ENCODE measurements at places on chromosomes 3 and 15.

DNA sequence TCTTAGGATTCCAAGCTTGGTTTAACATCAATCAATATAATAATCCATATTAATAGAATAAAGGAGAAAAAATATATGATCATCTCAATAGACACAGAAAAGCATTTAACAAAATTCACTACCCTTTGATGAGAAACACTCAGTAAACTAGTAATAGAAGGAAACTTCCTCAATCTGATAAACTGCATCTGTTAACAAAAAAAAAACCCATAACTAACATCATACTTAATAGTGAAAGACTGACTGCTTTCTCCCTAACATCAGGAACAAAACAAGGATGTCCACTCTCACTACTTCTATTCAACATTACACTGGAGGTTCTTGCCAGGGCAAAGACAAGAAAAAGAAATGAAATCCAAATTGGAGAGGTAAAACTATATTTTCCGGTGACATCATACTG, 30.5 kb downstream of the LRRK1 start:
- no peak for ATAC-seq

DNA sequence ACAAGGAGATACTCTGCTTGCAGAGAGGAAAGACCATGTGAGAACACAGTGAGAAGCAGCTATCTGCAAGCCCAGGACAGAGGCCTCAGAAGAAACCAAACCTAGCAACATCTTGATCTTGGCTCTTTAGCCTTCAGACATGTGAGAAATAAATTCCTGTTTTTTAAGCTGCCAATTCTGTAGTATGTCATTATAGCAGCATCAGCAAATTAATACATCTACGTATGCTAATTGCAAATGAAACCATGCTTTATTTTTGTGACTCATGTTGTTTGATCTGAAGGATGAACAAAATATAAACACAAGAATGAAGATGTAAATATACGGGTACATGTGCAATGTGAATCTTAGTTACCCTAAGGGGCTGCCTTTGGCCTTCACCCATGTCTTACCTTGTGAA, 714.4 kb upstream of the ARPP21 start:
- no peak for ATAC-seq

DNA sequence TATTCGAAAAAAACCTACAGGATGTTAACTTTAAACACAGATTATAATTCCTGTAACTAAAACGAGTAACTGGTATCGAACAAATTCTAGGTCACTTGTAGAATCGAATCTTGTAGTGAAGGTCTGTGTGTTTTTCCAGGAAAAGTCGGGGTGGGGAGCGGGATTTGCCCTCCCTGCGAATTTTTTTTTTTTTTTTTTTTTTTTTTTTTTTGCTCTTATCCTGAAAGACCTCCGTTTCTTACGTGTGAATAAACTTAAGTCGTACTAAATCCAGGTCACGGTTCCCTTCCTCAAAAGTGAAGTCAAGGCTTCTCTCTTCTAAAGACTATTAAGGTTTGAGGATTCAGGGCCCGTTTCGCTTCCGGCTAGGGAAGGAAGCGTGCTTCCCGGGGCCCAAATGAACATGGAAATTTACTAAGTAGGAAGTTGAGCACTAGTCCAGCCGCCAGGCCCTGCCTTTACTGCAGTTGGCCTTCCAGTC, 770 bp downstream of the TBC1D5 start:
- no peak for ATAC-seq

DNA sequence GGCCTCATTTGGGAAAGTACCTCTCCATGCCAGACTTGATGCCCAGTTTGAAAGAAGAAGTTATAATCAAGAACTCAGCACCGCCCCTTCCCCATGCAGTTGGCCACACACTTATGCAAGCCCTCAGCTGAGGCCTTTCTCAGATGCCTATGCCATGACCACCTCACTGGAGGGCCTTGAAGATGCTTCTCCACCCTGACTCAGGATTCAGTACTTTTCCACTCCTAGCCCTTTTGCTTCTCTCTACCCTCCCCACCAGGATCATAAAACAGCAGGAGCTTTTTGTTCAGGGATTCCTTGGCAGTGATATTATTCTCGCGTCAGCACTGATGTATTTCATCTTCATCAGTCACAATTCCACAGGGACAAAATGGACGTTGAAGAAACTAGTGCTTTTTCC, 313.5 kb downstream of the PYDC2 start:
- ATAC-seq = no peak

GRCh38 chr3:154582501-154582900, 152.5 kb upstream of the GPR149 start:
- ATAC-seq = no peak

DNA sequence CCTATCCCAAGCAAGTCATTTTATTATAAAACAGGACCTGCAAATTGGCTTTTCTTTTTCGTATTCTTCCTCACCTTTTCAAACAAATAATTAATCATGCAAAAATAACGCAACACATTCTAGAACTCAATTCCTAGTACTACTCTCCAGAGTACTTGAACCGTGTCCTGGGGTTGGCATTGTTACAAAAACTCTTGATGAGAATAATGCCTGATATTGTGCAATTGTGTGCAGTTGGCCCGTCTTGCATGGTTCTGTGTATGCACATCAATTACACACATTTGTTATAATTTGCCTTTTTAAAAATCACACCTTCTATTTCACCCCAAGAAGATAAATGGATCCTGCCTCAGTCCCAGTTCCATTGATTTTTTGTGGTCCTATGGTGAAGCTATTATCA, 205.4 kb downstream of the EPHB1 start:
- ATAC-seq = no peak

DNA sequence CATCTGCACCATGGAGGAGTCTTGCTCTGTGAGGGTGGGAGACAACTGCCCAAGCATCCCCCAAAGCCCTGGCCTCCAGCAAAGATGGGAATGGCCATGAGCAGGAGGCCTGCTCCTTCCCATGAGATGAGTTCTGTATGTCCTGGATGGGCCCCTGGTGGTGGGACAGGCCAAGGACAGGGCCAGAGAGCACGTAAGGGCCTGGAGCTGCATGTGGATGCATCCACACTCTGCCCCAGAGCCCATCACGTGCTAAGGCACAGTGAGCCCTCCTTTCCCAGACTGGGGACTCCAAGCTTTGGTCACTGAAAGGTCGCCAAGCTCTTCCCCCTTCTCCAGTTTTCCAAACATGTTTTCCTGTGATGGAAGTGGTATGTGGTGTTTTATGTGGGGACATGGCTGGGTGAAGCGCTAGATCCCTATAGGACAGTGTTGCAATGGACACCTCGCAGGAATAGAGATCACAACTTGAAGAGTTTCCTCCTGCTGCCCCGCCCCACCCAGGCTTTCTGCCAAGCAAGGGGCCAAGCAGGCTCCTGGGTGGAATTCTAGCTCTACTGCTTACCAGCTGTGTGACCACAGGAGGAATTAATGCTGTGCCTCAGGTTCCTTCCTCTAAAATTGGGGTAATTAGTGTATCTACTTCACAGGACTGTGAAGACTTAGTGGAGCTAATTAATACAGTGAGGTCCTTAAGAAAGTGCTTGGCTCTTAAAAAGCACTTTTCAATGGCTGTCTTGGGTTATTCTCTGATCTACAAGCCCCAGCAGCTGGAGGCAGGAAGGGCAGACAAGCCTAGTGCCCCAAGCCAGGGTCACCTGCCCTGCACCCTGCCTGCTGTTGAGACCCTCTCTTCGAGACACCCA, 106.4 kb upstream of the RPL32 start:
- ATAC-seq = peak; percentile 62

DNA sequence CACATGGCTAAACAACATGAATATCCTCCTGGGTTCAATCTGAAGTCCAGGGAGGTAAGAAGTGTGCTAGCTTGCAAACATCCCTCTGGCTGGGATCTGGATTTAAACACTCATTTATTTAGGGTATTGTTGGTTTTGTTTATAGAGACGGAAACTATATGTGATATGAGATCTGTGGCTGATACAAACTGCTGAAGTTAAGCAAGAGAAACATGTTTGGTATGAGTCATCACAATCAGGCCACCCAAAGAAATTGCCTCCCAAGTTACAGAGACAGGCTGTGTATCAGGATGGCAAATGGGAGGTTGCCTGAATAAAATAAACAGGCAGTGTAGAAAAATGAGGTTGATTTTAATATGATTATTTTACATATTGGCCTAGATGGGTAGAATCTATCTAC, 562.1 kb downstream of the IGSF11 start:
- ATAC-seq = peak; percentile 55

- ATAC-seq = no peak
Measured at GRCh38 chr3:123953735-123954134, 7.3 kb downstream of the CCDC14 start.

DNA sequence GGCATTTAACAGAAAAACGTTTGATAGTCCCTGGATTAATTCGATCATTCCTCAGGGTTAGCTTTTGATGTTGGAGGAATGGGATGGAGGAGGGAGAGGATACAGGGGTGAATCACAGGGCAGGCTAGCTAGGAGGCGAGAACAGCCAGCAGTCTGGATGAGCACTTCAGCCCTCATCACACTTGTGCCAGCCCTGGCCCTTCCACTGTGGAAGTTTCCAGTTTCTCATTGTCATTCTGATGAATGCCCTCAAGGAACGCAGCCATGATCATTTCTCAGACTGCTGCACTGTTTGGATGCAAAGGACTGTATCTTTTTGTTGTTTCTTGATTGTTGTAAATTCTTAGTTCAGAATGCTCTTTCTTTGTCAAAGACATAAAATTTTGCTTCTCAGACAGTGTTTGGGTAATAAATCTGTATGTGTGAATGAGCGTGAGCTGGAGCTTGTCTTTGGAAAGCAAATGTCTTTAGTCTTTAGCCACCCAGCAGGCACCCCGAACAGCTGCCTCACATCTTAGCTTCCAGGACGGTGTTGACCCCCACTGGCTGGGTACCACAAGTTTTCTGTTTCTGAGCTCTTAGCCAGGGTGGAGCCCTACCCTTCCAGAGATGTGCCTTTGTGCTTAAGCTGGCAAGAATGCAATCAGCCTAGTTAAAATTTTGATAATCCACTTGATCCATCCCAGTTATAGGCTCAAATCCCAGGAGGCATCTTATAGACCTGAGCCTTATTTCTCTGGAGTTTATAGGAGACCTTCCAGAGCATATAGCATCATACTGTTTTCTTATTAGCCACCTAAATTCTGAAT, 121.1 kb downstream of the PDCD6IP start:
- no peak for ATAC-seq

GRCh38 chr15:30962079-30962478, 29.3 kb downstream of the MTMR10 start:
- no peak for ATAC-seq

DNA sequence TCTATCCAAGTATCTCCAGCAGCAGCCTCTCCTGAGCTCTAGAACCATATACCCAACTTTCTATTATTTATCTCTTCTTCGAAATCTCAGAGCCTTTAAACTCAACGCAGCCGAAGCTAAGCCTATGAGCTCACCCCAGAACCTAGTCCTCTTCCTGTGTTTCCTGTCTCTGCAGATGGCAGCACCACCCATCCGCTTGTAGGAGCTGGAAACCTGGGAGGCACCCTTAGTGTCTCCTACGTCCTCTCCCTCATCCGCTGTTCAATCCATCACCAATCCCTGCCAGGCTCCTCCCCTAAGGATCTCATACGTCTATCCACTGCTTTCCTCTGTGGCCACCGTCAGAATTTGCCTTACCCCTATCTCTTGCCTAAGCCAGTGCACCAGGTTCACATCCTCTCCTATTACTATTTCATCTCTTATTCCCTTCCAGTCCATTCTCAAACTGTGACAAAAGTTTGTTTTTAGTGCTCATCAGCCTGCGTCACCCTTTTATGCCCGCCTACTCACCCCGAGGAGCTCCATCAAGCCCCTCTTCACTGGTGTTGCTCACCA, 9.6 kb downstream of the VGLL4 start:
- no peak for ATAC-seq

GRCh38 chr3:146540236-146540635, 4.2 kb downstream of the PLSCR1 start:
- no peak for ATAC-seq

GRCh38 chr3:65091565-65091964, 403.8 kb upstream of the ADAMTS9 start:
- ATAC-seq = no peak

GRCh38 chr3:158712443-158712842, 19.8 kb downstream of the RARRES1 start:
- ATAC-seq = no peak

GRCh38 chr15:71337197-71337845, 222.1 kb downstream of the THSD4 start:
- no peak for ATAC-seq

DNA sequence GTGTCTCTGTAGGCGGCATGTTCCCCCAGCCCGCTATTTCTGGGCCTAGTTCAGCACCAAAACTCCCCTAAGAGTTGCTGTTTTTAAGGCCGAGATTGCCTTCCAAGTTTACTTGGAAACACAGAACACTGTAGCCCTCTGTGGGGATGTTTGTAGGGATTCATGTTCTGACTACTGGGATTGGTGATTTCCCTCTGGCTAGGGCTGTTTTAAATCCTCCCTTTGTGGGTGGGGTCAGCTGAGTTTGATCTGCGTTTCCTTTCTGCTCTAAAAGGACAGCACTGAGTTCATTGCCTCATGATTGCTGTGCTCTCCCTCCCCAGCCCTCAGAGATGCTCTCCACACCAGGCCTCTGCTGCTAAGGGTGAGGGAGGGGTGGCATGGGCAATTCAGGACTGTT, 640.6 kb upstream of the DPPA4 start:
- ATAC-seq = no peak

- ATAC-seq = peak; percentile 51
Measured at GRCh38 chr3:180277041-180277440, 240.3 kb upstream of the PEX5L start.

- ATAC-seq = no peak
Measured at GRCh38 chr3:79672731-79673130, 95.1 kb downstream of the ROBO1 start.

GRCh38 chr15:91338766-91339165, 238.7 kb downstream of the SV2B start:
- peak; percentile 58 for ATAC-seq

DNA sequence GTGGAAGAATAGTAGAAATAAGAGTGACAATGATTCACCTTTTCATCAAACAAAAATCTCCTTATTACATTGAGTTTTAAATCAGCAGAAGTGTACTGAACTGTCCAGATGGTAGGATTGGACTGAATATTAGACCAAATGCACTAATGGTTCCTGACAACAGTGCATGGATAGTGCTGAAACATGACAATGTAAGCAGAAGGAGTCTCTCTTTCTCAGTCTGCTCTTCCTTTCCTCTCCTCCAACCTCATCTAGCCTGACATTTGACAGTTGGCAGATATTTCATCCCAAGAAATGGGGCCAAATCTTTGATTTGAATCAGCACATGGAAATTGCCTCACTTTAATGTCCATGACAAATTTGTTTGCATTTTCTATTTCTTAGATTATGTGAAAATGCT, 225.1 kb upstream of the PLSCR5 start:
- no peak for ATAC-seq

DNA sequence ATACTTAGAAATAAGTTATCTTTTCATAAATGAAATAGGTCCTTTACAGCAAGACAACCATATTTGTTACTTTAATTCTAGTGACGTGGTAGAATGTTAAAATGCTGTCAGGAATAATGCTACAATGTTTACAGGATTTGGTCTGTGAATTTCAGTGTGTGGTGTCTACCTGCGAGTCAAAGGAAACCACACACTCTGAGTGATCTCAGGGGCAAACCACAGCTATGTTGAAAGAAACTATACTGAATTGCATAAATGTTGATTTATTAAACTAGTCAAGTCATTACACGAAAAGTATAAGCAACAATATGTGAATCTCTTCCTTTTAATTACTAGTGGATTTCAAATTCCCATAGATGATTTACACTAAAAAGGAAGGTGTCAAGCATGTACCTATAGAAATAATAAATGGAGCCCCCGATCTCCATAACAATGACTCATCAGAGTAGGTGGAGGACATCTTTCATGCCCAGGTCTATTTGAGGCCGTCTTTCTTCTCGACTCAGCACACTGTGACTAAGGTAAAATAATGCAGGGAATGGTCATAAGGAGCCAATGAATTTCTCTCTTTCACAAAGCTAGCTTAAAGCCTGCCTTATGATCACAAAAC, 463.0 kb downstream of the ERC2 start:
- no peak for ATAC-seq

Data from SK-N-SH treated with all-trans-retinoic acid at 6 μM for 48 hours (cell line).